Stimulated activated CD4-positive, alpha-beta T cell treated with anti-CD3 and anti-CD28 coated beads, Interleukin-12 subunit alpha, Interleukin-12 subunit beta, amount 100 ng/mL, for 24 hours (primary cell): ENCODE measurements at places on chromosomes 1 and 21.

- no peak for DNase-seq
These were observed 1.4 kb downstream of the PSEN2 start for GRCh38 chr1:226871636-226872327.

- DNase-seq: no peak
These were observed 393.7 kb upstream of the ST6GALNAC5 start for GRCh38 chr1:76473591-76473990.

- no peak for DNase-seq
These were observed 5.2 kb upstream of the HSD3B2 start for GRCh38 chr1:119409731-119410130.

- DNase-seq: no peak
These were observed 48.8 kb downstream of the XPR1 start for GRCh38 chr1:180680558-180681144.

DNA sequence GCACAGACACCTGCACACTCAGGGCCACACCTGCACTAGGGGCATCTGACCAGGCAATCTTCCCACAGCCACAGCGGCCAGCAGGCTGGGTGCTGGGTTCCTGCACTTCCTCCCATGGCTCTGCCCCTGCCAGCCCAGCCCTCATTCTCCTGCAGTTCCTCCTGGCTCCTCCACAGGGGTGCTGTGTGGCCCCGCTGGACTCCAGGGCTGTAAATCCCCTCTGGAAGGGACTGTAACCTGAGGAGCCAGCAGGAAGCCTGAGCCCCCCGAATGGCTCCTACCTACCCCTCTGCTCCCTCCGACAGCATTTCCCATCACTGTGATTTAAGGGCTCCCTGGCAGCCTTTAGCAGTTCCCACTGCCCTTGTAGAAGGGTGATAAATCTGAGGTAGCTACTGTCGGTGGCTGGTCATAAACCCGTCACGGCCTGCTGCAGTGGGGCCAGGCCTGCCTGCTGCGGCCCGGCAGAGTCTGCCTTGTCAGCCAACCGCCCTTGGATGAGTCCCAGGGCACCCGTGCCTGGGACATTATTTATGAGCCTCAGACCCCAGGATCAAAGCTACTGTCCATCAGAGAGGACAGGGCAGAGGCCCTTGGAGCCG is 8.8 kb downstream of the UBL4B start:
- DNase-seq: no peak

DNA sequence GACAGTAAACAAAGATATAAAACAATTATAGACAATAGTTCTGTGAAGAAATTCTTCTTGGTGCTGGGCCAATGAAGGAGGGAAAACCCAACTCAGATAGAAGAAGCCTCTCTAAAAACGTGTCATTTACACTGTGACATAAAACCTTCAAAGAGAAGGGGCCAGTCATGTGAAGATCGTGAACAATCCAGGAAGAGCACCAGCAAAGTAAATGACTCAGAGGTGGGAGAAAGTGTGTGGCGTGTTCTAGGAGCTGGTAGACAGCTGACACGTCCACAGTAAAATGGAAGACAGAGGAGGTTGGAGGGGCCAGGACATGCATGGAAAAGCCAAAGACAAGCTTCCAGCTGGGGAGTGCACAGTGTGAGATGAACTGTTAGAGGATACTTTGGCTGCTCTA is 143.6 kb downstream of the VAV3 start:
- no peak for DNase-seq

GRCh38 chr1:40258445-40258769 is 371 bp downstream of the ZMPSTE24 start:
- no peak for DNase-seq

GRCh38 chr21:37219761-37220432 is 47.2 kb downstream of the VPS26C start:
- DNase-seq: no peak

- DNase-seq: no peak
These were observed 3.5 kb upstream of the PRAMEF12 start for GRCh38 chr1:12769976-12770505.

- no peak for DNase-seq
These were observed 50.2 kb upstream of the USP25 start for GRCh38 chr21:15679630-15680029.

GRCh38 chr1:208731981-208732821 is 488.0 kb upstream of the PLXNA2 start:
- no peak for DNase-seq

GRCh38 chr1:40887012-40887378 is 24.8 kb upstream of the CITED4 start:
- no peak for DNase-seq

DNA sequence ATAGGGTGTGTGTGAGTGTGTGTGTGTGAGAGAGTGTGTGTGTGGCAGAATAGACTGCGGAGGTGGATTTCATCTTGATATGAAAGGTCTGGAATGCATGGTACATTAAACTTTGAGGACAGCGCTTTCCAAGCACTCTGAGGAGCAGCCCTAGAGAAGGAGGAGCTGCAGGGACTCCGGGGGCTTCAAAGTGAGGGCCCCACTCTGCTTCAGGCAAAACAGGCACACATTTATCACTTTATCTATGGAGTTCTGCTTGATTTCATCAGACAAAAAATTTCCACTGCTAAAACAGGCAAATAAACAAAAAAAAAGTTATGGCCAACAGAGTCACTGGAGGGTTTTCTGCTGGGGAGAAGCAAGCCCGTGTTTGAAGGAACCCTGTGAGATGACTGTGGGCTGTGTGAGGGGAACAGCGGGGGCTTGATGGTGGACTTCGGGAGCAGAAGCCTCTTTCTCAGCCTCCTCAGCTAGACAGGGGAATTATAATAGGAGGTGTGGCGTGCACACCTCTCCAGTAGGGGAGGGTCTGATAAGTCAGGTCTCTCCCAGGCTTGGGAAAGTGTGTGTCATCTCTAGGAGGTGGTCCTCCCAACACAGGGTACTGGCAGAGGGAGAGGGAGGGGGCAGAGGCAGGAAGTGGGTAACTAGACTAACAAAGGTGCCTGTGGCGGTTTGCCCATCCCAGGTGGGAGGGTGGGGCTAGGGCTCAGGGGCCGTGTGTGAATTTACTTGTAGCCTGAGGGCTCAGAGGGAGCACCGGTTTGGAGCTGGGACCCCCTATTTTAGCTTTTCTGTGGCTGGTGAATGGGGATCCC is 18.3 kb upstream of the HDAC1 start:
- DNase-seq: peak; percentile 63

- DNase-seq: no peak
These were observed 86.8 kb upstream of the ARHGAP29 start for GRCh38 chr1:94324178-94324544.

GRCh38 chr1:205837382-205837970 is 12.5 kb downstream of the PM20D1 start:
- DNase-seq: no peak

GRCh38 chr1:205497351-205497750 is 7.1 kb upstream of the CDK18 start:
- no peak for DNase-seq

DNA sequence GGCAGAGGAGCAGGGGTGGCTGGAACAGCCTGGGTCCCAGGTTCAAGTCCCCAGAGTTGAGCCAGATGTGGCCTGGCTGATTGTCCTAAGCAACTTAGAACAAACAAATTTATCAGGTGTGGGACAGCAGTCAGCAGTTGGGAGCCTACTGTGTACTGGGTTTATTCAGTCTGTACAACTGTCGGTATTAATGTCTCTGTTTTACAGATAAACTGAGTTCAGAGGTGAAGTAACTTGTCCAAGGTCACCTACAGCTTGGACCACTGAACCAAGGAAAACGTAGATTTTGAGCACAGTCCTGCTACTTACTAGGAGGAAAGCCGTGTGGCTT is 14.6 kb upstream of the TRIM63 start:
- DNase-seq: no peak
